Daoy (cell line): ENCODE measurements at places on chromosomes 3 and 15. TPM values are rescaled to one million over a fixed set of nuclear protein-coding genes. Genes with fewer than 3 reads are reported as not detected.

- DNase-seq, result no peak
These were observed 130.4 kb downstream of the FEZF2 start for GRCh38 chr3:62242831-62243509.

DNA sequence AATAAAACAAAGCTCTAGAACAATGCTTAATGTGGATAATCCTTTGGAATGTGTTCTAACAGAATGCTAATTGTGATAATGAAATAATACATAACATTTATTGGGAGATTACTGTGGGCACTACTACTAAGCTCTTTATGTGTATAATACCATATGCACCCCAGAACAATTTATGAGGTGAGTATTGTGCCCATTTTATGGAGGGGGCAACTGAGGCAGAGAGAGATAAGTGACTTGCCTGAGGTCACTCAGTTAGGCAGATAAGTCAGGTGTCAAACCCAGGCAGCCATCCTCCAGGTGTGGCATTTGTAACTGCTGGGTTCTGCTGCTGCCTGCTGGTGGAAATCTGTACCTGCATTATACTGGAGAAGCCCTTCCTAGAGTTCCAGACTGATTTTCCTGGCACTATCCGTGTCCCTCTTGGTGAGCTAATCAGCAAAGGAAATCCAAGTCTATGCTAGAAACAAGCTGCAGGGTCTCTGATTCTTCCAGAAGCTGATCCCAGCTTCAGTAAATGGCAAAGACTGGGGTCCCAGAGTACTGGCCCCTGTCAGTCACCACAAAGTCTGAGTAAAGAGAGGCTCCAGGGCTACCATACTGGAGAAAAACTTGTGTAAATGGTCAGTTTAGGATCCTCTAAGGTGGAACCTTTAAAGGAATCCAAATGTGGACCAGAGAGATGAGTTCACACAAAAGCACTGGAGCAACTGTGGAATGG lies 22.6 kb upstream of the RBP1 start:
- DNase-seq, result peak; percentile 48

DNA sequence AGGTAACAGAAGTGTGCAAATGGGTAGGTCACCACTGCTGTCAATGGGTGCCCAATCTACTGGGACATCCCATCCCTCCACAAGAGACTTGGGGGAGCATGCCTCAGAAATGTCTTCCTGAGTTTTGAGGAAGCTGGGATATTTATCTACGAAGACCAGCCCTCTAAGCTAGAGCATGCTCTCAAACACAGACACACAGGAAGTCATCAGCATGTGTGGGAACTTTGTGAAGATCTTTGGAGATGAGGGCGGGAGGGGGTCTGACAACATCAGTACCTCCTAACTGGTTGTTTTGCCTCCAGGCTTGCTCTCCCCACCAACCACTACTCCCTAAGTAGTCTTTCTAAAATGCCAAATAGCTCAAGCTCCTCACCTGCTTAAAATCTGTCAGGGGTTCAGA lies 3.5 kb upstream of the MEF2A start:
- no peak for DNase-seq

DNA sequence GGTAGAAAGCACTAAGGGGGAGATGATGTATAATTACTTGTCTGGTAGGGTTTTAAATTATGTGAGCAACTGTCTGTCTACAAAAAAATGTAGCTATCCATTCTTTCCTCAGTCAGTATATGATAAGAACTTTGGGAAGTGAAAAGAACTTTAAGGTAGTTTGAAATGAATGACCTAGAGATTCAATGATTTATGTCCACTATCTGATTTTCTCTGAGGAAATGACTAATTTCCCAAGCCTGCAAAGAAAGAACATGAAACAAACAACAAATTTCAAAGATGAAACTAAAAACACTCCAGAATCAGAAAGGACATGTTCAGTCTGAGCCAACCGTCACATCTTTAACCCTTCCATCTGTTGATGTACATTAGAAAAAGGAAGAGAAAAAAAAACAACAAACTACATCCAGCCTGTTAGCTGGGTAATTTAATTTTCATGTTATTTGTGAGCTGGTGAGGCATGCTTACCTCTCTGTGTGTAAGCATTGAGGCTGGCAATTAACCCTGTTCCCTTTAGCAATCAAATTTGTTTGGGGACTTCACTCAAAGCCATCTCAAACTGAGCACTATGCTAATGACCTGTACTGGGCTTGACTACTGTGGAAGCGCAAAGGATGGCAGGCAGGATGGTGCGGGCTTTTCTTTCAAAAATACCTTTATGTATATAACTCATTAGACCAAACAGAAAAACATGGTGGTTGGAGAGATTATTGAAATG lies 220.1 kb downstream of the TUSC7 start:
- DNase-seq, result no peak

- no peak for DNase-seq
These were observed 14.9 kb upstream of the RPN1 start for GRCh38 chr3:128665362-128666021.

DNA sequence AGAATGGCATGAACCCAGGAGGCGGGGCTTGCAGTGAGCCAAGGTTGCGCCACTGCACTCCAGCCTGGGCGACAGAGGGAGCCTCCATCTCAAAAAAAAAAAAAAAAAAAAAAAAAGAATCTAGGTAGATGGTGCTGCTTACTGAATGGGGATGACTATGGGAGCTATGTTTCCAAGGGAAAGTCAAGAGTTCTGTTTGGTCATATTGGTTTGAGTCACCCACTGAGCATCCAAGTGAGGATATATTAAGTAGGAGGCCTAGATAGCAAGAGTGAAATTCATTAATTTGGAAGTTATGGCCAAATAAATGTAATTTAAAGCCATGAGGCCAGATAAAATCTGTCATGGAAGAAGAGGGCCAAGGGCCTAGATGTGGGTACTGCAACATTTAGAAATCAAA lies 9.0 kb upstream of the UACA start:
- no peak for DNase-seq

DNA sequence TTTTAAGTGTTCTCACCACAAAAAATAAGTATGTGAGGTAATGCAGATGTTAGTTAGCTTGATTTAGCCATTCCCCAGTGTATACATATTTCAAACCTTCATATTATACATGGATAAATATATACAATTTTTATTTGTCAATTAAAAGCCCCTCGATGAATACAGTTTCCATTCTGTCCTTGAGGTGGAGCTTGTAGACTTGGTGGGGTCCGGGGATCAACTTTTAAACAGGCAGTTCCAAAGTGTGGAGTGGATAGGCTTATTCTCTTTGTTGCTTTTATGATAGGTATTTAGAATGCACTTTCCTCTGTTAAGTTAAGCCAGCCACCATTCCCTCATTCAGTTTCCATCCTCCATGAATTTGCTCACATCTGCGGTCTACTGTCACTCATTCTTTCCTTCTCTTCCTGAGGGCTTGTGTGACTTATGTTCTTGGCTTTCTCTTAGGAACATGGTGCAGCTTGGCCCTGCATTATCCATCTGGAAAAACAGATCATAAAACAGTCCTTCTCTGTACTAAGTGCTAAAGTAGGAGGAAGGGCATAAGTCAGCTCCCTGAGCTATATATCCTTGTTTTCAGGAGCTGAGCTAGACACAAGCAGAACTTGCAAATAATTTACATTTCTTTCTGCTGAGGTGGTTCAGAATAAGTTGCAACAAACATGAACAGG lies 149.1 kb downstream of the NFKBIZ start:
- DNase-seq, result no peak

DNA sequence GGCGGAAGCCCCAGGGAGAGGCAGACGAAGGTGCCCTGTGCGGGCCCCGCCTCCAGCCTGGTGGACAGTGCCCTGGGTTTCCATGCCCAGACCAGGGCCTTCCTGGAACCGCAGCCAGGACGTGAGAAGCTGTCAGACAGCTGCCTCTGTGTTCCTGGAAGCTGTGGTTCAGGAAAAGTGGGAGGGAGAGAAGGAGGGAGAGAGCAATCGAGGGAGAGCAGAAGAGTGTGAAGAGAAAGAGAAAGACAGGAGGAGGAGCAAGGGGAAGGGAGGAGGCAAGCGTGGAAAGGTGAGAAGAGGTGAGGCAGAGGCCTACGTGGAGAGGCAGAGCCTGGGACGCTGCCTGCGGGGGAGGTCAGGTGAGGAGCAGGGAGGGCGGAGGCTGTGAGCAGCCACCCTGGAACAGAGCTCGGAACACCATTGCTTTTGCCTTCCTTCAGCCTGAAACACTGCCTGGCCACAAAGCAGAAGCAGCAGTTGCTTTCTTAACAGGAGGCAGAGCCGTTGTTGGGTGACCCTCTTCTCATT lies 18.6 kb downstream of the ZDHHC19 start:
- no peak for DNase-seq

DNA sequence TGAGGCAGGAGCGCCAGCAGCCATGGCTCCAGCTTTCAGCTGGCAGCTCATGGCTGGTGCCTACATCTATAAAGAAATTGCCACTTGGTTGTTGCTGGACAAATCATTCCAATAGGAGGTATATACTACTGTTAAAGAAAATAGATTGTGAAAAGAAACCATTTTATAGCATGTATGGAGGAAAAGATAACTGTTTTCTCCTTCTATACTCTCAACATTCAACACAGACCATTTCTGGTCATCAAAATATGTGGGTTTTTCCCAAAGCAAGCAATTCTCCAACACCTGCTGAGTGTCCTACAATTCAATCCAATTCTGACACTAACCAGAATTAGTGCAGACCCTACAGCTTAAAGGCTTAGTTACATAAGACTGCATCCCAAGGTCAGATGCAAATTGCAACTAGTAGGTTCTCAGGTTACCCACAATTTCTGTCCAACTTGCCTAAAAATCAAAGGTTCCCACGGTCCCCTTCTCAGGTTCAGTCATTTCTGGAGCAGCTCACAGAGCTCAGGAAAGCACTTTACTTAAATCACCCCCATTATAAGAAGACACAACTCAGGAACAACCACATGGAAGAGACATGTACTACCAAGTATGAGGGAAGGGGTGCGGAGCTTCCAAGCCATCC lies 42.4 kb upstream of the STRIT1 start:
- DNase-seq, result no peak

DNA sequence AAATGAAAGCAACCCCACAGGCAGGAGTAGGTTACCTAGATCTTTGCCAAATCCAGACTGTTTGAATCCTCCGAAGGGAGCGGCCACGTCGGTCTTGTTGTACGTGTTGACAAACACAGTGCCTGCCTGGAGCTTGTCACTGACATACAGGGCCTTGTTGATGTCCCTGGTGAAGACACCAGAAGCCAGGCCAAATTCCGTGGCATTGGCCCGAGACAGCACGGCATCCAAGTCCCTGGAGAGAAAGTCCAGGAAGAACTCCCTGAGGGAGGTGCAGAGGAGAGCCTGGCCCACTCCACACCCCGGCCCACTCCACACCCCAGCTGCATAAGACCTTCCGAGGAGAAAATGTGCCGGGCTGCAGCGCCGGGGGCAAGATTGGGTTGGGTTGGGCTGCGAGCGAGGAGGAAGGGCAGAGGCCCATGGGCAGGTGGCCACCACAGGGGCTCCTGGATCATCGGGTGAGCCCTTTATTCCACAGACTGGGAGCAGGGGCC lies 21.8 kb upstream of the SLC41A3 start:
- DNase-seq, result peak; percentile 0

DNA sequence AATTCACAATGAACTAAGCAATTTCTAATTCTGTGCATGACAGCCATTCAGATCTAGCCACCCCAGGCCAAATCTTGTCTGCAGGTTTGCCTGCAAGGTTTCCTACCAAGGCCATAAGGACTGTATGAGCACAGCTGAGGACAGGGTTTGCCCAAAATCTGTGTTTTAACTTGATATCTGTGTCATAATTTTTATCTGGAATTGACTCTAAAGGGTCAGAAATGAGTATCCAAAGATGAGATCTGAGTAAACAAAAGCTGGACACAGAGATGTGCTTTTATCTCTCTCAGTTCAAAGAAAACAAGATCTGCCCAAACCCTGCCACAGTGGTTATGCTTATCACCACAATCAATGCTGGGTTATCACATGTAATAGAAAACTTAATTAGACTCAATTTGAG lies 154.6 kb upstream of the COL8A1 start:
- DNase-seq, result no peak

GRCh38 chr3:52703341-52703740 lies 2.2 kb downstream of the GLT8D1 start:
- DNase-seq, result no peak

ASB14 gene
- not detected in 2 replicates for total RNA-seq

GOLGA8J gene
- total RNA-seq, result not detected in 2 replicates

CCR2 gene
- not detected in 2 replicates for total RNA-seq

SLC9C1 gene
- total RNA-seq, result not detected in 2 replicates

HRG gene
- total RNA-seq, result not detected in 2 replicates
